Activated naive CD4-positive, alpha-beta T cell treated with anti-CD3 and anti-CD28 coated beads, Interleukin-2, amount 50 U/mL, for 16 hours (primary cell): ENCODE measurements at places on chromosomes 4 and X.

- no peak for DNase-seq
Observed at GRCh38 chr4:158809611-158810486, 41.0 kb downstream of the FNIP2 start.

GRCh38 chr4:1362521-1362920 lies 15.5 kb downstream of the UVSSA start:
- DNase-seq: no peak

- peak; percentile 16 for DNase-seq
Observed at GRCh38 chr4:151407466-151408379, 1.3 kb upstream of the FHIP1A start.

DNA sequence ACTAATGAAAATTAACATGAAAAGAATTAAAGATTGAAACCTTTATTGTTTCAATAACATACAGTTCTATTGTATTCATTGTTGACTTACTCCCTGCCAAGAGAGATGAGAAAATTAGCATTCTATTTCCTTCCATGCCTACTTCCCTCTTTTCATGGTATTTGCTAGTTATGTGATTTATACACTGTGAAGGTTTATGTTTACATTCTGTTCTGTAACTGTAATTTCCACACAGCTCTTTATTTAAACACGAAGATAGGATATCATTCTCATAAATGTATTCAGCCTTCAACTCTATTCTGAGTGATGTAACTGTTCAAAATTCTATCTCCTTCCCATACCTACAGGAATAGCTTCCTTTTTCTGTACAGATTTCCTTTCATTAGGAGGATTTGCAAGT lies 6.6 kb downstream of the CCDC110 start:
- no peak for DNase-seq

GRCh38 chr4:42404001-42404400 lies 6.7 kb downstream of the SHISA3 start:
- no peak for DNase-seq

DNA sequence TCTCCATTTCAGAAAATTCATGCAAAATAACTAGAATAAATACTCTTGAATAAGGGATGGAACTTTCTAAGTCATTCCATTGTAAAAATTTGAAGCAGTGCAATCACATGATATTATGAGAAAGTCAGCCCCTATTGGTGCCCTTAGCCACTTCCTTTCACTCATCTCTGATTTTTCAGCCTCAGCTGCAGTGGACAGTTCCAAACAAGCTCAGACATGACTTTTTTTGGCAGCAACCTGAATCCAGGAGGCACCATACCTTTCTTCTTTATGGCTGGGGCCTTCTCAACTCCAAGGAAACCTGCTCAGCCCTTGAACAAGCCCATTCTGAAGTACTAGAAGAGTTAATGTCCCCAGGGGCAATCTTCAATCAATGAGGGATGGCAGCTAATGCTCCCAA lies 40.5 kb downstream of the MAPK10 start:
- no peak for DNase-seq

- no peak for DNase-seq
Observed at GRCh38 chrX:152204919-152205318, 66.5 kb upstream of the MAGEA10 start.

DNA sequence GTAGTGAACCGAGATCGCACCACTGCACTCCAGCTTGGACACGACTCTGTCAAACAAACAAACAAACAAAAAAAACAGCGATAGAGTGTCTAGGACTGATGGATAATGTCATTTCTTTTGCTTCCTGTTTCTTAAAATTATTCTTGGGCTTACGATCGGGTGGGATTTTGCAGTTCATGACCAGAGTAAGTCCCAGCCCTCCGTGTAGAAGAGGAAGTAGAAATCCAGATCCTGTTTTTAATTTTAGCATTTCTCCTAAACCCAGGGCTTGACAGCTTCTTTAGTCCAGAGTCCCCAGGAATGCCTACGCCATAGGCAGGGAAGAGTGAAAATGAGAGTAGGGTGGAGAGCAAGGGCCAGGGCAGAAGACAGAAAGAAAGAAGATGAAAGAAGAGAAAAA lies 94.3 kb downstream of the HPRT1 start:
- no peak for DNase-seq

DNA sequence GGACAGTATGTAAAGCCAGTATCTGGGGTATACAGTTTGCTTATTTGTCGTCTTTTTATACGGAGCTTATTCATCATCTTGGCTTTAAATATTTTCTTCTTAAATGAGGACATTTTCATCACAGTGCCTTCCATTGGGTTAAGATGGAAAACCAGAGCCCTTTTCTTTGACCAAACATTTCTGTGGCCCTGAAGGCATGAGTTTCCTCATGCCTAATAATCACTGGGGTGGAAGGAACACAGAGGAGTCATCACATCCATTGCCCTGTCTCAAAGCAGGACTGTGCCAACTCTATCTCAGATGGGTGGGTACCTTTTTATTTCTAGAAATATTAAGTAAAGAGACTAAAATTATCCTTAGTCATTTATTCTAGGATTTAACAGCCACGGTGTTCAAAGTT lies 40.0 kb downstream of the CHRDL1 start:
- no peak for DNase-seq

GRCh38 chr4:2768921-2769336 lies 12.8 kb upstream of the TNIP2 start:
- no peak for DNase-seq

DNA sequence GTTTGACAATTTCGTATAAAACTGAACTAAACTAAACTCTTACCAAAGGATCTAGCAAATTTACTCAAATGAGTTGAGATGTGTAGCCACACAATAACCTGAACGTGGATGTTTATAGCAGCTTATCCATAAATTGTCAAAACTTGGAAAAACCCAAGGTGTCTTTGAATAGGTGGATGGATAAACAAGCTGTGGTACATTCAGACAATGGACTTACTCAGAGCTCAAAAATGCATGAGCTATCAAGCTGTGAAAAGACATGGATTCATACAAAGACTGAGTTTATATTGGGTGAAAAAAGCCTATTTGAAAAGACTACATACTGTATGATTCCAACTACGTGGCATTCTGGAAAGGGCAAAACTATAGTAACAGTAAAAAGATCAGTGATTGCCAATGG lies 69.5 kb downstream of the LARP1B start:
- no peak for DNase-seq

DNA sequence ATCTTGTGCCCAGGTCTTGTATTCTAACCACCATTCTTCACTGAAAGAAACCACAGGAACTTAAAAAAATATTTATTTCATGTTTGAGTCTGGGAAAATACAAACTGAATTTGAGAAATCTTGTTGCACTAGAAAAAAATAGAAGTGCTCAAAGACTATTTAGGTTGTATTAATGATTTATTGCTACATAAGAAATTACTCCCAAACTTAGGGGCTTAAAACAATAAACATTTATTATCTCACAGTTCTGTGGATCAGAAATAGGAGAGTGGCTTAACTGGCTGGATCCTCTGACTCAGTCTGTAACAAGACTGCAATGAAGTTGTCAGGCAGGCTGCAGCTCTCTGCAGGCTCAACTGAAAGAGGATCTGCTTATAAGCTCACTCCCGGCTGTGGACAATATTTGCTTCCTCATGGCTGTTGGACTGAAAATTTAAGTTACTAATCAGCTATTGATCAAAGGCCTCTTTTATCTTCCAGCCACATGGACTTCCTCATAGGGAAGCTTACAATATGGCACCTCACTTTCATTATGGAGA lies 295.4 kb upstream of the FAM241A start:
- no peak for DNase-seq

GRCh38 chrX:151854726-151855495 lies 57.8 kb upstream of the MAGEA4 start:
- no peak for DNase-seq

DNA sequence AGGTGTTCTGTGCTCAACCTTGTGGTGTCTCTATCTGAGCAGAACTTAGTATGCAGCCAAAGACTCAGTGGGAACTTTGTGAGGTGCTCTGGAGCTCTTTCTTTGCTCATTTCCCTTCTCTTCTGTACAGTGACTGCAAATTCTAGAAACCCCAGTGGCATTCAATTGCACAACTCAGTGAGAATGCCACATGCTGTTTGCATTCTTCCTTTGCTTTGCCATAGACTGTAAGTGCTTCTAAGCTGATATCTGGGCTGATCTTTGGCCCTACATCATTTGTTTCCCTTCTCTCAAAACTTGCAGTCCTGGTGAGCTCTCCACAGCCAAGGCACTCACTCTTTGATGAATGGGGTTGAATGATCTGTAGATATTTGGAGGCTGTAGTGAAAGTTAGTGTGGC lies 7.0 kb downstream of the PNMA3 start:
- DNase-seq: no peak

GRCh38 chrX:123256378-123256777 lies 72.3 kb downstream of the GRIA3 start:
- no peak for DNase-seq

- no peak for DNase-seq
Observed at GRCh38 chr4:97235521-97235920, 907.8 kb downstream of the STPG2 start.

DNA sequence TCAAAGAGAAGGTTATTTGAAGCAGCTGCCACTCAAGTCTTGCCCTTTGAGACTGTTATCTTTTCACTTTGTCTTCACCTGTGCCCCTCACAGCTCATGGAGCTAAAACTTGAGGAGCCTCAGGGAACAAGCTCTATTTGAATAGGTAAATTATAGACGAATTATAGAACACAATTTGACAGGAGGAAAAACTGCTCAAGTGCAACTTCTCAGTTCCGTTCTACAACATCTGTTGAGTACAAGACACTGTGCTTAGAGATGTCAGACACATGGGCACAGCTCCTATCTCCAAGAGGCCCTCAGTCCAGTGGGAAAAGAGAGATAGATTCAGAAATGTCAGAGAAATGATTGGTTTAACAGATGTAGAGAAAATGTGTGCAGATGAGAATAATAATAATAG lies 5.1 kb downstream of the PPP1R2C start:
- DNase-seq: no peak

GRCh38 chr4:163930086-163930485 lies 435.6 kb downstream of the TMA16 start:
- no peak for DNase-seq

DNA sequence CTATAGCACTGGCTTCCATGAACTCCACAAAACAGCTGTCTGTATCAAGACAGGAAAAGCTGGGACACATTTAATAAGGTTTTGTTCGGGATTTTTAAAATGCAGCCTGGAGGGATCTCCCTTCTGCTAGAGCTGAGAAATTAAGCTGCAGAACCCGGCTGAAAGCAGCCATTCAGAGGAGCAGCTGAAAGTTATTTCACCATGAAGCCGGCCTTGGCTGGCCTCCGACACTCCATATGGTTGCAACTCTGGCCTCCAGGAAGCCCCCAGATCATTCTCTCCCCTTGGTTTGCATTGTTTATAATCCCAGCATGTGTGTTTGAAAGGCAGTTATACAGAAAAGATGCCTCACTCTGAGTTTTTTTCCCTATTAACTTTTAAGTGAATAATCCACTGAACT lies 239.4 kb downstream of the SPATA18 start:
- no peak for DNase-seq

DNA sequence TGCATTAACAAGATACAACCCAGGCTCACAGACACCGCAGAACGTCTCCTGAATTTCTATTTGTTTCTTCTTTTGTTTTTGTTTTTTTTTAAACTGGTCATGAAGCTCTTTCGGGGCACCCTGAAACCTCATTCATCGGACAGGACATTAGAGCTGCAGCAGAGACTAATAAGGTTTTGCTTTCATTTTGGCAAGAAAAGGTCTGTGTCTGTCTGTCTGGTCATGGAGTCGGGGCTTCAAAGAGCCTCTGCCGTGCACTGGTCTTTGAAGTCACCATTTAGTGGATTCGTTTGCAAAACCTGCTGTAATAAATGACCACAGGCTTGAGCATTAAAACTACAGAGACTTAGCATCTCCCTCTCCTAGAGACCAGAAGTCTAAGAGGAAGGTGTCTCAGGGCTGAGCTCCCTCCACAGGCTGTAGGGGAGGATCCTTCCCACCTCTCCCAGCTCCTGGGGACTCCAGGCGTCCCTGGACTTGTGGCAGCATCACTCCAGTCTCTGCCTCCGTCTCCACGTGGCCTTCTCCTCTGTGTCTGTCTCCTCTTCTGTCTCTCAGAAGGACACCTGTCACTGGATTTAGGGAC lies 247.5 kb downstream of the CRLF2 start:
- no peak for DNase-seq

GRCh38 chr4:1379801-1380331 lies 26.4 kb downstream of the NKX1-1 start:
- DNase-seq: peak; percentile 4

DNA sequence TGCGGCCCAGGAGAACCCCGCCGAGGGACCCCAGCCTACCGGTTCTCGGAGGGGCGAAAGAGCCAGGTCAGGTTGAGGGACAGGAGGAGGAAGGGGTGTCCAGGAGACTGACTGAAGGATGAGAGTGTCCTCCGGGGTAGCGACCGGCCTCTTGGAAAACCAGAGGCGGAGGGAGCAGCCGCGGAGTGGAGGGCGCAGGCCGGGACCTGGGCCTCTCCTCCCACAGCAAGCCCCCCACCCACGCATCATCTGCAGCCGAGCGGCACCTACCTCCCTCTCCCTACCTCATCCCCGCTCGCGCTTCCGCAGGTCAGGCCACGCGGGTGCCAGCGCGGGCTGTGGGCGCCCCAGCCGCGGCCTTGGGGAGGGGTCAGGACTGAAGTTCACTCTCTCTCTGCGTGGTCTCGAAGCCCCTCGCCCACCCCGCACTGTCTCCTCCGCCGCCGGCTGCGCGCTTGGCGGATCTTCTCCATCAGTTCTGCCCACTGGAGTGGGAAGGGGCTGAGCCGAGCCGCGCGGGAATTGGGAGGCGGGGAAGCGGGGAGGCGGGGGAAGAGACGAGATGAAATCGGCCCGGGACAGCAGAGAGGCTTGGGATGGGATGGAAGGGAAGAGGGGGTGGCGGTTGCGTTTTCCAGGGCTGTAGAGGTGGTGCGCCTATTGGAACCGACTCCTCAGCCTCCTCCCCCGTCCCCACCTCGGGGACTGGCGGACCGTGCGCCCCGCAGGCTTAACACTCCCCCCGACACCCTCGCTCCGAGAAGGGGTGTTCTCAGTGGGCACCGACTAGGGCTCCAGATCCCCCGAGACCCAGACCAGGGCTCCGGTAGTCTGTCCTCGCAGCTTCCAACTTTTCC lies 1.8 kb downstream of the NLGN4X start:
- no peak for DNase-seq
